Activated CD4-positive, alpha-beta T cell treated with anti-CD3 and anti-CD28 coated beads for 24 hours (primary cell): ENCODE measurements at places on chromosomes 5 and 9.
A peak's percentile ranks its signal among the peaks of the same experiment; 100 is the strongest.

DNA sequence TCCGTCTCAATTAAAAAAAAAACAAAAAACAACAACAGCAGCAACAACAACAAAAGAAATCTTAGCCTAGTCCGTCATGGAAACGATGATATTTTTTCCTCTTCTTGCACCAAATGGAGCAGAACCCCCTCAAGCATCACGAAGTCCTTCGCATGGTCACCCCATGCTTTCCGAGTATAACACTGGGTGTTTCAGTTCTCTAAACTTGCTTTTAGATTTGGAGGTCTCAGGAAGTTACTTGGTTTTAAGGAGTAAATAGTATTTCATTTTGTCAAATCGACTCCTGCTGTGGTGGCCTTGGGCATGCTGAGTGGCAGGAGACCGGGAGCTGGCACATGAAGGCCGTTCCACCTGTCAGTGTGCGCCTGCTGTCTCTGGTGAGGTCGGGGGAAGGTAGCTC, 118.5 kb upstream of the CACNA1B start:
- DNase-seq, result no peak

GRCh38 chr9:110257097-110257841, 962 bp upstream of the TXN start:
- DNase-seq, result no peak

- DNase-seq, result no peak
These were observed 32.4 kb downstream of the DDX31 start for GRCh38 chr9:132637351-132637750.

- DNase-seq, result no peak
These were observed 108.6 kb downstream of the PHF2 start for GRCh38 chr9:93684806-93685543.

GRCh38 chr5:179930788-179931473, 23.2 kb upstream of the TBC1D9B start:
- DNase-seq, result no peak

DNA sequence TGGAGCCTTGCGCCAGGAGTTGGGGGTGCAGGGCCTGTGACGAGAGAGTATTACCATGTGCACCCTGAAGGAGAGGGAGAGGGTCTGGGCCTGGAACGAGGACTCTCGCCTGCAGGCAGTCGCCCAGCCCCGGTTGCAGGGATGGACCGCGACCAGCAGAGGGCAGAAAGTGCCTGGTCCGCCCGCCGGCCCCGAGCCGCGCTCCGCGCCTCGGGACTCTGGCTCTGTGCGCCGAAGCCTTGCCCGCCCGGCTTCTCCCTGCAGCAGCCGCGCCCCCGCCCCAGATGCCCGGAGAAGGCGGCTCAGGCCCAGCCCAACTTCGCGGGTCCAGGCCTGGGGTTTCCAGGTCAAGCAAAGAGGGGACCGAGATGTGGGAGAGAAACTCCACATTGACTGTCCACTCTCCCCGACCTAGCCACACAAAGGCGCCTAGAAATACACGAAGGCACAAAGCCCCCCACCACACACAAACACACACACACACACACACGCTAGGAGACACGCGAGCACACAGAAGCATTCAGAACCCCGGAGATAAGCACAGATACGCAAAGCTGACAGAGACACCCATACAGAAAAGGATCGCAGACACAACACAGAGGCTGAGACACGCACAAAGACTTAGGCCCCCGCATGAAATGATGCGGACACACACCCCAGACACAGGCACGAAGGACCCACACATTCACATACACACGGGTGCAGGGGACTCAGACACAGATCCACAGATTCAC, 2.0 kb upstream of the LMX1B start:
- DNase-seq, result peak; percentile 61

DNA sequence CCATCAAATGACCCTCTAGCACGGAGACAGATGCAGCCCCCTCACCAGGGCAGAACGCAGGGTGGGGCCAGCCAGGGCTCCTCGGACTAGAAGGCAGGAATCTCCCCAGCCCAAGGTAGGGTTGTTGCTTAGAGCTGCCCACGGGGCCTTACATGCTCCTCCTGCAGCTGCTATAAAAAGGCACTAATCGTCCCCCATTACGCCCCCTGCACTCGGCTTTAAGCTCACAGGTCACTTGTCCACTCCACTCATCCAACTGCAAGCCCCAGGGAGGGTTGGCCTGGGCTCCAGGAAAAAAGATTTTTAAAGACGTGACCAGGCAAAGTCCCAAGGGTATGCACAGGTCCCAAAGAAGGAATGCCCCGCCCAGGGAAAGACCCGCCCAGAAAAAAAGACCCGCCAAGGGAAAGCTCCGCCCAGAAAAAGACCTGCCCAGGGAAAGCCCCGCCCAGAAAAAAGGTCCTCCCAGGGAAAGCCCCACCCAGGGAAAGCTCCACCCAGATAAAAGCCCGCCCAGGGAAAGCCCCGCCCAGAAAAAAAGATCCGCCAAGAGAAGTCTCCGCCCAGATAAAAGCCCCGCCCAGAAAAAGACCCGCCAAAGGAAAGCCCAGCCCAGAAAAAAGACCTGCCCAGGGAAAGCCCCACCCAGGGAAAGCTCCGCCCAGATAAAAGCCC, 11.1 kb downstream of the GRIN1 start:
- DNase-seq, result no peak

DNA sequence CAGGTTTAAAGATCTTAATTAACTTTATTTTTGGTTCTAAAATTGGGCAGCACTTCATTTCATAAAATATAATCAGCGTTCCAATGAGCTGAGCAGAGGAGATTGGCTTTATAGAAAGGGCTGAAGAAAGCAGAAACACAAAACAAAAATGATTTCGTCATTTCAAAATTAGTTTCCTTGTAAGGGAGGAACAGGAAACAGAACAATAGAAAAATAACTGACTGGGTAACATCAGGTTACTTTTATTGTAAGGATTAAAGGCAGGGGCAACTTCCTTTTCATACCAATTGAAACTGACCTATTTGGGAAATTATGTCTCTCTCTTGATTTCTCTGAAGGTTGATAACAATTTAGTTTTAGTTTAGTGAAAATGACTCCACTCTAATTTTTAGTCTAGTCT, 157.1 kb downstream of the ATP10B start:
- DNase-seq, result no peak

DNA sequence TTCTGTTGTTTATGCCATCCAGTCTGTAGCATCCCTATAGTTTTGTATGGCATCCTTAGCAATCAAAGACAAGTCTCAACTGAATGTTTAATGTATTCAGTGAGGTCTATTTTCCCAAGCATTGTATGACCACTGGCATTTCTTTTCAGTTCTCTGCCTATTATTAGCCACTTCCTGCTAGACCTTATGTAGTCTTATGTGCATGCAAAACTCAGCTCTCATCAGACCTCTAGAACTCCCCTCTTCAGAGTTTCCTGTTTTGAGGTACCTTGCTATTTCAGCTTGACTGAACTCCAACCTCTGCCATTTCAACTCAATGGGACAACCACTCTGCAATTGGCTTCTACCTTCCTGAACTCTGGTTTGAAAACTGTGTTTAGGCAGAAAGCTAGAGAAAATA, 113.2 kb downstream of the SLC25A46 start:
- no peak for DNase-seq

DNA sequence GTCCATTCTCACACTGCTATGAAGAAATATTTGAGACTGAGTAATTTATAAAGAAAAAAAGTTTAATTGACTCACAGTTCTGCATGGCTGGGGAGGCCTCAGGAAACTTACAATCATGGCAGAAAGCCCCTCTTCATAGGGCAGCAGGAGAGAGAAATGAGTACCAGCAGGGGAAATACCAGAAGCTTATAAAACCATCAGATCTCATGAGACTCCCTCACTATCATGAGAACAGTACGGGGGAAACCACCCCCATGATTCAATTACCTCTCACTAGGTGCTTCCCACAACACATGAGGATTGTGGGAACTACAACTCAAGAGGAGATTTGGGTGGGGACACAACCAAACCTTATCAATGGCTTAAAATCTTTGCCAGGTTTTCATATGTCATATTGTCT, 20.3 kb upstream of the TENT4A start:
- DNase-seq, result no peak

GRCh38 chr5:54148858-54149257, 161.5 kb downstream of the ARL15 start:
- DNase-seq, result no peak

DNA sequence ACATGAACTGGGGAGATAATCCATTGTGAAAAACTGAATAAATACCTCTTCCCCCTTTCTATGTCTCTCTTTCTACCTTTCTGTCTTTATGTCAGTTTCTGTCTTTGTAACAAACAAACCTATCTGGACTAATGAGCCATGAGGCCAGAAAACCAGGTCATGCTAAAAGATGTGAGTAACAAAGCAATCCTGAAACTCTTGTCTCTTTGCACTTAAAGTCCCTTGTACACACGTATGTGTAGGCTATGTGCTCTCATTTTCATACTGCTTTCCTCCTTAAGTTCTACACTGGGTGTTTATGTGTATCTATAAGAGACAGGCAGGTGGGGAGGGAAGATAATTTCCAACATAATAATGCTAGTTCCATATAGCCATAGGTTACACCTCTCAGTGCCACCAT, 123.8 kb upstream of the PTGER4 start:
- no peak for DNase-seq

DNA sequence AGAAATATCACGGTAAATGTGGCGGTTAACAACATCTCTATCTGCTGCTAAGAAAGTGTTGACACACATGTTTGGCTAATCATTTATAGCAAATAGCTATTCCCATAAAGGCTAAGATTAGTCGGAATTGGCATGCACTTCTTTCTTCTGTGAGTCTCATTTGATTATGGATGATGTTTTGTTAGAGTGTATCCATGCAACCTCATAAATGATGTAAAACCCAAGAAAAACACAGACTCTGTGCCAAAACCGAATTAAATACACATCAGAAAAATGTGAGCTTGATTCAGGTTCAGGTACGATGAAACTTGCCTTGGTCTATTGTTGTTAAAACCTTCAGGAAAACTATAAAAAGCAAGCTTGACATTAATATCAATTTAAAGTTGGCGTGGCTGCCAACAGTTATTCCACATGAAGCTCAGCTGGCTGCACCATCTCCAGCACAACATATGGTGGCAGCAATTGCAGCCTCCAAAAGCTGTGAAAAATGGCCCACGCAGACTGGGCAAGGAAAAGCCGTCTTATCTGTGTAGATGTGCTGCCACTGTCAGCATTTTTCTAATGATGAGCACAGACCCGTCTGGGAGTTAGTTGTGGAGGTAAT, 41.1 kb upstream of the ICE1 start:
- DNase-seq, result no peak

DNA sequence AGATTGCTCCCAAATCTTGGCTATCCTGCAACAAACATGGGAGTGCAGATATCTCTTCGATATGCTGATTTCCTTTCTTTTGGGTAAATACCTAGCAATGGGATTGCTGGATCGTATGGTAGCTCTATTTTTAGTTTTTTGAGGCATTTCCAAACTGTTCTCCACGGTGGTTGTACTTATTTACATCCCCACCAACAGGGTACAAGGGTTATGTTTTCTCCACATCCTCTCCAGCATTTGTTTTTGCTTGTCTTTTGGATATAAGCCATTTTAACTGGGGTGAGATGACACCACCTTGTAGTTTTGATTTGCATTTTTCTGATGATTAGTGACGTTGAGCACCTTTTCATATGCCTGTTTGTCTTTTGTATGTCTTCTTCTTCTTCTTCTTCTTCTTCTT, 20.3 kb downstream of the CTSL start:
- DNase-seq, result no peak

- DNase-seq, result no peak
These were observed 286.9 kb downstream of the GADD45G start for GRCh38 chr9:89891591-89892304.

GRCh38 chr5:55699041-55699688, 13.0 kb downstream of the SLC38A9 start:
- no peak for DNase-seq

DNA sequence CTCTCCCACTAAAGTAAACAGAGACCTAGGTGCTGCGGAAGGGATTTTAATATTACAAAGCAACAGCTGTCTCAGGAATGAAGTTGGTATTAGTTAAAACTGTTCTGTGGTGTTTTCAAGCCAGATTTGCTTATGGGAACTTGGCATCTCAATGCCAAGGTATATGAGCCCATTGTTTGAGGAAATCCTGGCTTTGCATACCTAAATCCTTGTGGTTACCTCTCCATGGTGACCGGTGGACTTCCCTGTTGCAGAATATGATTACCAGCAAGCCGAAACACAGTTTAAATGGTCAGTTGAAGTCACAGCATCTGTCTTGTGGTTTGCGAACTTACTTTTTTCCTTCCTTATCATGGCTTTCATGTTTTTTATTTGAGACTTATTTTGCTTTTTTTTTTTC, 62.3 kb upstream of the TXNDC8 start:
- DNase-seq, result no peak

GRCh38 chr9:114121227-114122135, 22.4 kb upstream of the KIF12 start:
- DNase-seq, result no peak

DNA sequence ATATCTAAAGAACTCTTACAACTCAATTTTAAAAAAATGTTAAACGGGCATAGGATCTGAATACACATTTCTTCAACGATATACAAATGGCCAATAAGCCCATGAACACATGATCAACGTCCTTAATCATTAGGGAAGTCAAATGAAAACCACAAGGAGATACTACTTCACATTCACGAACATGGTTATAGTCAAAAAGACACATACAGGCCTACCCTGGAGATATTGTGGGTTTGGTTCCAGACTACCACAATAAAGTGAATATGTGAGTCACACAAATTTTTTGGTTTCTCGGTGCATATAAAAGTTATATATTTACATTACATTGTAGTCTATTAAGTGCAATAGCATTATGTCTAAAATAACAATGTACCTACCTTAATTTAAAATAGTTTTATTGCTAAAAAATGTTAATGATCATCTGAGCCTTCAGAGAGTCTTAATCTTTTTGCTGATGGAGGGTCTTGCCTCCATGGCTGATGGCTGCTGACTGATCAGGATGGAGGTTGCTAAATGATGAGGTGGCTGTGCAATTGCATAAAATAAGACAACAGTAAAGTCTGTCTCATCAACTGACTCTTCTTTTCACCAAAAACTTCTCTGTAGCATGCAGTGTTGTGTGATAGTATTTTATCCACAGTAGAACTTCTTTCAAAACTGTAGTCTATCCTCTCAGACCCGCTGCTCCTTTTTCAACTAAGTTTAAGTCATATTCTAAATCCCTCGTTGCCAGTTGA, 15.1 kb downstream of the AK3 start:
- no peak for DNase-seq

- no peak for DNase-seq
These were observed 86.3 kb downstream of the MVB12B start for GRCh38 chr9:126412905-126413304.
